ENCODE measurements at places on chromosomes 1 and 21.

DNA sequence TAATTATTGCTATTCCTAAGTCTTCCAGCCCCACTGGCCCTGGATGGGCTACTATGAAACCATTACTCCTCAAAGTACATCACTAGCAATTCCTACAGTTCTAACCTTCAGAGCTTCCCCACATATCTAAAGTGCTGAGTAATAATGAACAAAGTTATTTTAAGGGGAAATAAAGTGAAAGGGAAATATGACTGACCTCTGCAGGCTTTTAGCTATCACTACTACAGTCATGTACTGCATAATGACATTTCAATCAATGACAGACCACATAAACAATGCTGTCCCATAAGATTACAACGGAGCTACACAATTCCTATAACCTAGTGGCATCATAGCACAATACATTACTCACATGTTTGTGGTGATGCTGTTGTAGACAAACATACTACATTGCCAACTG, 32.5 kb upstream of the ASPM start:
- DNase-seq: no peak

DNA sequence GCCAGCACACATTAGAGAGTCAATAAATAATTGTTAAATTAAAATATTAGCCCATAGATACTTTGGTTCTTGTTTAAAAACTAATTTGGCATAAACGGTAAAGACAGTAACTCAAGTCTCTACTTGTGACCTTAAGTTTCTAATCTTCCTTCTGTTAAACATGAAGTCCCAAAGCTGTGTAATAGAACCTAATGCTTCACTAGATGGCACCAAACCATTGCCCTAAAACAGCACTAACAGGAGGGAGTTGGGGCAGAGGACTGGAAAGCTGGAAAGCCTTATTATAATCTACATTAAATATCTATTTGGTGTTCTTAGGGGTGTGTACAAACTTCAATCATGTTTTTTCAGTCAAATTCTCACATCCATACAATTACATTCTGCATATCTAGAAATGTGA, 176.7 kb downstream of the OLFM3 start:
- no peak for DNase-seq

GRCh38 chr1:157034137-157034800, 11.3 kb downstream of the ARHGEF11 start:
- DNase-seq: no peak

DNA sequence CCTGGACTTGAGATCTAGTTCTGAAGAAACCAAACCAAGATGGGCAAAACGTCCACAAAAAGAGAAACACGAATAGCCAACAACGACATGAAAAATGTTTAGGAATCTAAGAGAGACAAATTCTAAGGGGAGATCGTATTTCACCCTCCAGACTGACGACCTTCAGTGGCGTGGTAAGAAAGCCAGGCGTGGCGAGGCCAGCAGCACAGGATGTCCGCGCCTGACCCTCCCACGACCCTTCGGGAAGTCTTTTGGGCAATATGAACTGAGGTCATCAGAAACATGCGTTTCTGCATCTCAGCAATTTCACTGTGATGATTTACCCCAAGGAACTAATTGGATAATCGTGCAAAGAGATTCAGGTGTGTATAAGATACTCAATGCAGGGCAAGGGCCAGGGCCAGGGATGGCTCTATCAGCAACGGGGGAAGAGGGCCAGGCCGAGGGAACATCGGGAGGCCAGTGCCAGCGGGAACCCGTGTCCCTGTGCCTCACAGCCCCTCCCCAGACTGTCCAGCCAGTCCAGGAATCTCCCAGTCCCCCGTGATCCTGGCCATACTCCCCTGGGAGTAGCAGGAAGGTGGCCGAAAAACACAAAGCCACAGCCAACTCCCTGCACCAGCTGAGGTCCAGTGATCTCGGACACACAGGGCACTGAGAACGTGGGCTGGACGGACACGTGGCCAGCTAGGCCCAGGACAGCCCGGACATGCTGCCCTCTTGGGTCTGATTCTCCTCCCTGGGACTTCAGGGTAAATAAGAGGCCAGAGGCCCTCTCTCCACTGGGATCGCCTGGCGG, 53.6 kb upstream of the ADARB1 start:
- DNase-seq: no peak

- DNase-seq: no peak
Observed at GRCh38 chr1:161046605-161047228, 940 bp upstream of the USF1 start.

GRCh38 chr1:58890609-58891008, 106.8 kb upstream of the JUN start:
- DNase-seq: no peak

DNA sequence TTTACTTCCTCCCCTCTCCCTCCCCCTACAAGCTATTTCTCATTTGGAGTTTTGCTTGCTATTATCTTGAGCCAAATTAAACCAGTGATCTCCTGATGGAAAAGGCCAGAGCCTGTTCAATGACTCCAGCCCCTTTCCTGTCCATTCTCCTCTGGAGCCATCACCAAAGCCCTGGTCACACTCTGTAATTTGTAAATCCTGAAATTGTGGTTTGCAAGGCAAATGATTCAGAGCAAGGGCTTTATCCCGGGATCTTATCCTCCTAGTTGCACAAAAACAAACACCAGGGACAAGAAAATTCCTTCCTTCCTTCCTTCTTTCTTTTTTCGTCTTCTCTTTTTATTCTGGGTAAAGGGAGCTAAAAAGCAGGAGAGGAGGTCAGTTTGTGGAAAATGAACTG, 366.1 kb upstream of the ST6GALNAC5 start:
- no peak for DNase-seq

DNA sequence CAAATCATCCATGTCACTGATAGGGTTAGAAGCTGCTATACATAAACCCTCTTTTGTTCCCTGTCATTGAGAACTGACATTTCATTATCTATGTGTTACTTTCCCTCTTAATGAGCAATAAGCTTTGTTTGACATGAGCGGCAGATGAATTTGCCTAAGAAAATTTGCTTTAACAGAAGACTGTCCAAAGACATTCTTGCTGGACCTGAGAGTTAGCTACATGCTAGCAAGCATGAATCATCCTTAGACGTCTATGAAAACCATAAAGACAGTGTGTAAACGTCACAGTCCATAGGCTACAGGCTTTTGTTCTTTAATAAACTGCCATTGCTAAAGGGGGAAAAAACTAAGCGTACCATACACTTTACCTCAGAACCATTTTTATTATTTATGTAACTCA, 73.1 kb downstream of the TNFSF4 start:
- DNase-seq: no peak

- no peak for DNase-seq
Observed at GRCh38 chr1:13224480-13225060, 1.4 kb downstream of the PRAMEF18 start.

DNA sequence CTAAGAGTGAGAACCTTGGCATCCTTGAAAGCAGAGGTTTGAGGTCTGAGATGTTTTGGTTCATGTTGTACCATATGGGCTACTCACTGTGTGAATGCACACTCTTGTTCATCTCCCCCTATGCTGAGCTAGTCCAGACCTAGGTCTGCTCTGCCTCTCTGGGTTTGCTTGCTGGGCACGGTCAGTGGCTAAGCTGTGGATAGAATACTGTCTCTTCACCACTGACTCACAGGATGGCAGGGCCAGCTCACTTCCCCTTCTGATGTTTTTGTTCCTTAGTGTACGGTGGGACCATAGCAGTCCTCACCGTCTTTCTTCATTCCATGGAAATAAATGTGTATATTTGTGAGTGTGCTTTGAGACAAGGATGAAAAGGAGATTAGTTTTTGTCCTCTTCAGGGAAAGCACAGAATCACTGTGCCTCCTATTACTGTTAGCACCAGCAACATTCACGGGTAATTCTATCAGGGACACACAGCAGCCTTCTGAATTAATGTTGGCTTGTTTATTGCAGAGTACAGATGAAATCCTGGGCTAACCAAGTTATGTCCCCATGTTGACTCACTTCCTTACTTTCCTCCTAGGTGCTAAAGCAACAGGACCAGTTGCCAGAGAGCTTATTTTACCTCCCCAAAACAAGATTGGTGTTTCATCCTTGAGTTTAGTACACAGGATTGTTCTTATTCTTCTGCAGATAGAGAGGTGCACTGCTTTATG, 56.9 kb upstream of the IVNS1ABP start:
- no peak for DNase-seq

All from cortex of kidney (tissue), 1 donor.